A673 (cell line): ENCODE measurements at places on chromosomes 11 and 22.
A peak's percentile ranks its signal among the peaks of the same experiment; 100 is the strongest.

DNA sequence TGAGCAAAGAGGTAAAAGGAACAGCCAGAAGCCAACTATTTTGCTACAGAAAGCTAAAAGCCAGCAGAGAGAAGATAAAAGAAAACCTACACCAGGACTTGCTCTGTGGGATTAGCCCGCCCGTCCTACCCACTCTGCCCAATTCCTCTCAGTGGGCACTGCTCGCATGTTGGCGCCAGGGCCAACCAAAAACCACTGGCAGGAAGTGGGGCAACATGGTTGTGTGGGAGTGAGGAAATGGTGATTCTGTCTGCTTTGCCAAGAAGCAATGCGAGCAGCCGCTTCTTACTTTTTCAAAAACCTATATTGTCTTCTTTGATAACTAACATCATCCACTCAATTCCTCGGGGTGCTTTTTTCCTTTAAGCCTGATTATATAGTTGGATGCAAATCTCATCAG lies 14.2 kb upstream of the APOA1 start:
- peak; percentile 65 for DNase-seq

DNA sequence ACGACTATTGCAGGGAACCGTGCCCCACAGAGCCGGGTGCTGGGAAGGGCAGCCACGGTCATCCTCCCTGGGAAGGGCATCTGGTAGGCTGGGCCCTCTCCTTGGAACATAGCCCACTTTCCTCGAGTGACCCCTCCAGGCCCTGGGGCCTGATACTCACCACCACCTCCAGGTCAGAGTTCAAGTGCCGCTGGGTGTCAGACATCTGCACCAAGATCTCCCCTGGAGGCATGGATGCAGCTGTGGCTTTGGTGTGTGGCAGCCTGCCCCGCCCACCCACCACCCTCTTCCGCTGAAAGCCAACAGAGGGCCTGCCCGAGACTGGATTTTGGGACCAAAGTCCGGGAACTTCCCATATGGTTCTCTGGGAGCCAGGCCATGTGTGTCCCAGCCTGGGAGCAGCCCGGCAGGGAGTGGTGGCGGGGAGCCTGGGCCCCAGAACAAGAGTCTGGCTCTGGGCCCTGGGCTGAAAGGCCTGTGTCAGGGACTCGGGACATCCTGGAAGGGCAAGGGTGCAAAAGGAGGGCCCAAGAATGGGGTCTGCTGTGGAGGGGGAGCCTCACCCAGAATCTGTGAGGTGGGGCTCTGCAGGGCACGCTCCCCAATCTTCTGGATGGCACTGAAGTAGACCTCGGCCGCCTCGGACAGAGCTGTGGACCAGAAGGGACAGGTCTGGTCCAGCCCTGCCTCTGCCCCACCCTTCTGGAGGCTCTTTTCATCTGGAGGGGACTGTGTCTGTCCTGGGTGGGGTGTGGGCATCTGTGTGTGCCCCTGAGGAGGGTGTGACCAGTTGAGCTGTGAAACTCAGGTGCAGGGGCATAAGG lies 2.6 kb downstream of the BAIAP2L2 start:
- no peak for DNase-seq

DNA sequence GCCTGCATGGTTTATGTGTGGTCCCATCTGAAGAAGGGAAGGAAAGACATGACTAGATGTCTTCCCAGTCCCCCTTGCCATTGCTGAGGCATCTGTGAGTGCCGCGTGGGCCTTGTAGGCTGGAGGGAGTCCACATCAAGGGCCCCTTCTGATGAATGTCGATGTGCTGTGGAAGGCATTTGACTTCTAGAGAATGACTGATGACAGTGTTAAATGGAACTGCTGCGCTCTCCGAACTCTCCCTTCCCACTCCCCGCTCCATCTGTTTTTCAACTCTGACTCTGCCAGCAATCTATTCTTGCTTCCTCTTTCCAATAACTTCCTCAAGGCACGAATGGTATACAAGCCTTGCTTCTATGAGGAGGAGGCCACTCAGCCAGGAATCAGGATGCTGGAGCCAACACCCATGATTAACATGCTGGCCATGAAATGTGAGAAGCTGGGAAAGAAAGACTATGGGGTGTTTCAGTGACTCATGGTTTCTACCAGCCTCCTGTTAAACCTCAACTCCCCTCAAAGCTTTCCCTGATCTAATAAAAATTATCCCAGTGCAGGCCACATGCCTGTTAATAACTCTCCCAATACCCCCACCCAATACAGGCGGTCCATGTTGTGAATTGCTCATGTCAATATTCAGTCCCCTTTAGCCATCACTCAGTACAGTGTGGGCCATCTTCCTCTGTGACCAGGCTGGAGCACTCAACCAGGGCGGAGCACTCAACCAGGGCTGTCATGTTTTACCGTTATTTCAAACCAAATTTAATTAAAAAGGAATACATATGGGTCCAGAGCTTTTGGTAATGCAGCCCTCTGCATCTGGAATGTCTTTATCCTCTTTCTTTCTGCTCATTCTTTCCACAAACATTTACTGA lies 46.4 kb upstream of the TBCEL start:
- no peak for DNase-seq

DNA sequence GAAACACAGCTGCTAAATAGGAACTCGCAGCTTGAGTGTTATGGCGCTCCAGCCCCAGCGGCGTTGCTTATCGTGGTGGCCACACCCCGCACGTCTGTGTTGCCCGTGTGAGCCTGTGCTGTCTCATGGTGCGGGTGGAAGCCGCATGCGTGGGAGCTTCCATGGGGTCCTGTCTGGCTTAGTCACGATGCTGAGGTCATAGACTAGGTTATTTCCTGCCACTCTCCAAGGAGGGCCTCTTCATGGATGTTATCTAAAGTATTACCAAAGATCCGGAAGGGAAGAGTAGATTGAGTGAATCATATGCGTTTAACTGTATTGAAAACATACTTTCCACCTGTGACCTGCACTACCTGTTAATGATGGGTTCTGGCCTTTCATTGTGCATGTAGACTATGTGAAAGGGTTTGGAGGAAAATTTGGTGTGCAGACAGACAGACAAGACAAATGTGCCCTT lies 21.7 kb downstream of the CTTN start:
- DNase-seq: no peak

DNA sequence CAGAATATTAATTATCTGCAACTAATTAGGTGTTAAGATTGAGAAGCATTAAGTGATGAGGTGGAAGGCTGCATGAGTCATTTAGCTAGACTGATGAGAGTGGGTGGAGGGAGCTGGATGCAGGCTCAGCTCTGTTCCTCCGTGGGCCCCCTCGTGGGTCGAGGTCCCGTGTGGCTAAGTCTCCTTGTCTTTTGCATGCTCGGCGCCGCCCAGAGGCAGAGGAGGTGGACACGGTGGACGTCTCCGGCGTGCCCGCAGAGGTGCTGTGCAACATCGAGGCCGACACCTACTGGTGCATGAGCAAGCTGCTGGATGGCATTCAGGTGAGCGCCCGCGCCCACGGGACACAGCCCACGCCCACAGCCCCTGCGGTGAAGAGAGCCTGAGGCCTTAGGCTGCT lies 211.6 kb downstream of the TBC1D22A start:
- no peak for DNase-seq

- DNase-seq: no peak
These were observed 3.0 kb downstream of the RSPH14 start for GRCh38 chr22:23138584-23139435.

DNA sequence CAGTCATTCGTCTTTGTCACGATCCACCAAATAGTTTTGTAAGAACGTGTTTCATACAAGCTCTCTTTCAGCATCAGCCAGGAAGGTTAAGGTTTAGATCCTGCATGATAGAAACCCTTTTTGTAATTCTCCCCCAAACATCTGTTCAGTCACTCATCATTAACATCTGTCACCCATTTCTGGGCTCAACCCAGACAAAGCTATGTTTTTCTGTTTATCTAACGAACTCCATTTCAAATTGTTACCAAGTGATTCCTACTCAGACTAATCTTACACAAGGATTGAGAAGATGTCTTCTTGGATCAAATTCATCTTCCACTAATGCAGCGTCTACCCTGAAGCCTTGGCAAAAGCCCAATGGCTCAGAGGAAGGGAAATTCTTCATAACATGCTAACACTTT lies 58.8 kb downstream of the FZD4 start:
- DNase-seq: peak; percentile 17

GRCh38 chr11:2375964-2376551 lies 1.1 kb upstream of the CD81 start:
- no peak for DNase-seq

- no peak for DNase-seq
These were observed 120.2 kb downstream of the WT1 start for GRCh38 chr11:32315121-32315520.

DNA sequence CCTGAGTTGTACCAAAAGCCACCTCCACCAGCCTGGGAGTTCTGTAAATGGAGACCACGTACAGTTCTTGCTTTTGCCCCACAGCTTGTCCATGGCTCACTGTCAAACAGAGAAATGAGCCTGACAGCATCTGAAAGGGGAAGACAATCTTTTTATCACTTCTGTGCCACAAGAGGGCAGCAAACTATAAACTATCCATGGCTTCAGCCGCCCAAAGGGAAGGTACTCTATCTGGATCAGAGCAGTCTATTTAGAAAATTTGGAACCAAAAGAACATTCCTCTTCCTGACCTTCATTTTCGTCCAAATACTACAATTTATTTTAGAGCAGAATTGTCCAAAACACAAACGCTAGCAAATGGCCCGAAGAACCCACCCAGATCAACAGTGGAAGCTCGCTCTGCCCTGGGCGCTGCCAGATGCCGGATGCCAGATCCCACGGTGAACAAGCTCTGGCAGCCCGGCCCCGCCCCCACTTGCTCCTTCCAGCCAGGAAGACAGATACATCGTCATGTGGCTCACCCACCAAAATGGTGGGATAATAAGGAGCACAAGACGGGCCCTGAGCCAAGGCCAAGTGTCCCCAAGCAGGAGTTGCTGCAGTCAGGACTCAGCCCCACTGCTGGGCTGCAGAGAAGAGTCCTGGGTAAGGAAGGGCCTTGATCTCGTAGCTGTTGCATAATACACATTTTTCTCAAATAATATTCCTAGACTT lies 23.9 kb upstream of the SCGB1A1 start:
- DNase-seq: peak; percentile 93

- DNase-seq: no peak
These were observed 17.5 kb upstream of the CDKN1C start for GRCh38 chr11:2902784-2903671.

- no peak for DNase-seq
These were observed 409.5 kb upstream of the SYN3 start for GRCh38 chr22:33467620-33468095.
